ENCODE measurements at places on chromosomes 7 and 10.

GRCh38 chr10:11017570-11018431, at the start of gene CELF2:
Gene CELF2 (plus strand): TSS chr10:11017872. CDS start chr10:11018090, 218 bp downstream.
- no peak for DNase-seq

- no peak for DNase-seq
Observed at GRCh38 chr7:157612009-157612663, 275.3 kb downstream of the DNAJB6 start.

DNA sequence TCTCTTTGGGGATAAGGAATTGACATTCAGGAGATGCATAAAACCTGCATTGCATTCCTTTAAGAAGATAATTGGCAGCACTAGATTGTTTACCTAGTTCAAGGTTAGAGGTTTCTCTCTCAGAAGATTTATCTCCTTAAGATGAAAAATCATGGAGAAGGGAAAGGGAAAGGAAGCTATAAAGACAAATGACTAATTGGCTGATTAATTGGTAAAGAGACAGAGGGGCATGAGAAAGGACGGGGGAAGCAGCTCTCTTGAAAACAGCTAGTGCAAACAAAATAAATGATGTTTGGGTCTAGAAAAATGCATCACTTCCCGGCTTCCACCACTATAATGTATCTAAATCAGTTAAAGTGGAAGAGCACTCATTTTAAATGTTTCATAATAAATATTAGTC, 941.2 kb downstream of the XPNPEP1 start:
- DNase-seq = no peak

- DNase-seq = no peak
Observed at GRCh38 chr10:18312374-18313139, 172.3 kb downstream of the CACNB2 start.

DNA sequence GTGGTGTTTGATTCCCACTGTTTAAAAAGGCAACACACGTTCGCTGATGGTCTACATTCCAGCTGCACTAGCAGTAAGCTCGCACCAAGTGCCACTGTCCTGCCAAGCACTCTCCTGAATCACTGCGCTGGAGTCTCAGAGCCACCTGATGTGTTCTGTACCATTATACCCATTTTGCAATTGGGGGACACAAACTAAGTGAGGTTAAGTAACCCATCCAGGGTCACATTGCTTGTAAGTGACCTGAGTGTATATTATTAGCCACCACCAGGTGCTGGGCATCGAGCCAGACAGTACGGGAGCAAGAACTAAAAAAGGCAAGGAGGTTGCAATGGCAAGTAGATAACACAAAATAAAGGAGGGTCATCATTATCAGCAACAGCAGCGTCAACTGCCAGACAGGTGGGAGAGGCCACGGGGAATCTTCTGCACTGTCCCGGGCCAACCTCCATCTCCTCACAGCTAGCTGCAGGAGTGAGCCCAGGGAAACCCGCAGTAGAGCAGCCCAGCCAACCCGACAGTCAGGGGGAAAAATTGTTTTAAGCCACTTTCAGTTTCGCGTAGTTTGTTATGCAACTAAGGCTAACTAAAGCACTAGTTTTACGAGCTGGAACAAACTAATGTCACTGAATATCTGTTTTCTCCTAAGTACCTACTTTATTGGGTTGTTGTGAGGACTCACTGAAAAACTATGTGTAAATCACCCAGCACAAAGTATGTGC, 712 bp upstream of the CPVL start:
- no peak for DNase-seq

DNA sequence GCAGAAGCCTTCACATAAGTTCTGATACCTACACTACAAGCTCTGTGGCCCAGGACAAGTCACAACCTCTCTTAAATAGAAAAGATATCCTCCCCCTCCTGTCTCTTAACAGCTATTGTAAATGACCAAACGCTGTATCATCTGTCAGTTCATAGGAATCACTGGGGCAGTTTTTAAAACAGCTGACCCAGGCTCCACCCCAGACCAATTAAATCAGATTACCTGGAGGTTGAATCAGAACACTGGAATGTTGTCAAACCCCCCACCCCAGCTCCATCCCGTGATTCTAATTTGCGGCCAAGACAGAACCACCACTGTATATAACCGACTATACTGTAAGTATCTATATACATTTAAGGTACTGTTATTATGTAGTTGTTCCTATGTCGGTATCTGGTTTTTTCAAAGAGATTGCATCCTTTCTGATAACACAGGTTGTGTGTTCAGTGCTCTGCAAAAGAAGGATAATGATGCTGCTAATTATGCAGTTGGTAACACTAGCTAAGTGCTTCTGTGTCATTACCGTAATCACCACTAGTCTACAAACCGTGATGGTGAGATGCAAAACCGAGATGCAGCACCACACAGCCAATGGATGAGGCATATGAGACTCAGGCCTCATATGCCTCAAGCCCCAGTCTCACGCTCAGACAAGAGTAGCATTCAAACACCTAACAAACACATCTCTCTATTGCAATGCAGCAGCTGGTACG, 47.4 kb downstream of the TNS3 start:
- DNase-seq = no peak

DNA sequence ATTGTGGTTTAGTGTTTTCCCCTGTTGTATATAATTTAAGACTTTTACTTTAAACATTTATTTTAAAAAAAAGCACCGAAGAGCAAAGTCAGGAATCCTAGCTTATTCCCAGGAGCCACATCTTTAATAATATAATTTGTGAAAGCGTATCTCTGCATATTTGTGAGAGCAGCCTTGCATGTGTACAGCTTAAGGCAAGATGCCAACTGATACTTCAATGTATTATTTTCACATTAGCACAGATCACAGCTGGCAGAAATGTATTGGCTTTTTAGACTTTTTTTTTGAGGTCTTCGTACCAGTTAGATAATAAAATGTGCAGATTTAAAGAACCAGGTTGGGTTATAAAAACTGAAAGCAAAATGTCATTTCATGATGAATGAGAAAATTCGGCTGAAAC, 845.7 kb upstream of the POT1 start:
- no peak for DNase-seq

GRCh38 chr7:12695965-12696364, 8.5 kb downstream of the ARL4A start:
- DNase-seq = no peak

DNA sequence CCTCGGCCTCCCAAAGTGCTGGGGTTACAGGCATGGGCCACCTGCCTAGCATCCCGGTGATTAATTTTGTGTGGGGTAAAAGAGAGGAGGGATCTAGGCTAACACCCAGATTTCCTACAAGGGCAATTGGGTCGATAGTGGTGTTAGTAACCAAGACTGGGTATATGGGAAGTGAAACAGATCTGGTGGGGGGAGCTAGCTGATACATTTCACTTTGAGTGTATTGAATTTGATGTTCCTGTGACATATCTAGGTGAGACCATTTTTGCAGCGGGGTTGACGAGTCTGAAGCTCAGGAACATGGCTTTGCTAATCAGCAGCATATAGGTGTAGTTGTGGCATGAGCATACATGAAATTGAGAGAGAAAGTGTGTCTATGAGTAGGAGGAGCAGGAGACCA, 12.0 kb downstream of the CLCN1 start:
- DNase-seq = no peak

DNA sequence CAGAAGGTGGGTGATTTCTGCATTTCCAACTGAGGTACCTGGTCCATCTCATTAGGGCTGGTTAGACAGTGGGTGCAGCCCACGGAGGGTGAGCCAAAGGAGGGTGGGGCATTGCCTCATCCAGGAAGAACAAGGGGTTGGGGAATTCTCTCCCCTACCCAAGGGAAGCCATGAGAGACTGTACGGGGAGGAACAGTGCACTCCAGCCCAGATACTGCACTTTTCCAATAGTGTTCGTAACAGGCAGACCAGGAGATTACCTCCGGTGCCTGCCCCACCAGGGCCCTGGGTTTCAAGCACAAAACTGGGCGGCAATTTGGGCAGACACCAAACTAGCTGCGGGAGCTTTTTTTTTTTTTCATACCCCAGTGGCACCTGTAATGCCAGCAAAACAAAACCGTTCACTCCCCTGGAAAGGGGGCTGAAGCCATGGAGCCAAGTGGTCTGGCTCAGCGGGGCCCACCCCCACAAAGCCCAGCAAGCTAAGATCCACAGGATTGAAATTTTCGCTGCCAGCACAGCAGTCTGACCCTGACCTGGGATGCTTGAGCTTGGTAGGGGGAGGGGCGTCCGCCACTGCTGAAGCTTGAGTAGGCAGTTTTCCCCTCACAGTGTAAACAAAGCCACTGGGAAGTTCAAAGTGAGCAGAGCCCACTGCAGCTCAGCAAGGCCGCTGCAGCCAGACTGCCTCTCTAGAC, 31.2 kb downstream of the ARMC10 start:
- DNase-seq = no peak

DNA sequence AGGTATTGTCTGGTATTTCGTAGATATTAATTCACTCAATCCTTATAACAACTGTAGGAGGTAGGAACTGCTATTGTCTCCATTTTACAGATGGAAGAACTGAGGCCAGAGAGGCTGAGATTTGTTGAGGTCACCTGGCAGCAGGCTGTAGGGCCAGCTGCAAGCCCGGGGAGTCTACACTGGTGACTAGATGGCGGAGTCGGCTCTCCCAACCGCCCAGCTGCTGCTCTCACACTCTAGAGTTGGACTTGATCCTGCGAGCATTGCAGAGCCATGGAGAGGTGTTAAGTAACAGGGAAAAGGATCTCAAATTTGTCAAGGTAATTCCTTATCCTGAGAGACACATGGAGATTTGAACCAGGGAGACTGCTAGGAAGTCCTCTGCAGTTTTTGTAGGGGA, 124.1 kb downstream of the CAMK1D start:
- DNase-seq = no peak

- DNase-seq = no peak
Observed at GRCh38 chr10:124232686-124233545, 139.5 kb upstream of the CHST15 start.
